ENCODE measurements at places on chromosomes 16 and 17. TPM values are rescaled to one million over a fixed set of nuclear protein-coding genes. Genes with fewer than 3 reads are reported as not detected.

DNA sequence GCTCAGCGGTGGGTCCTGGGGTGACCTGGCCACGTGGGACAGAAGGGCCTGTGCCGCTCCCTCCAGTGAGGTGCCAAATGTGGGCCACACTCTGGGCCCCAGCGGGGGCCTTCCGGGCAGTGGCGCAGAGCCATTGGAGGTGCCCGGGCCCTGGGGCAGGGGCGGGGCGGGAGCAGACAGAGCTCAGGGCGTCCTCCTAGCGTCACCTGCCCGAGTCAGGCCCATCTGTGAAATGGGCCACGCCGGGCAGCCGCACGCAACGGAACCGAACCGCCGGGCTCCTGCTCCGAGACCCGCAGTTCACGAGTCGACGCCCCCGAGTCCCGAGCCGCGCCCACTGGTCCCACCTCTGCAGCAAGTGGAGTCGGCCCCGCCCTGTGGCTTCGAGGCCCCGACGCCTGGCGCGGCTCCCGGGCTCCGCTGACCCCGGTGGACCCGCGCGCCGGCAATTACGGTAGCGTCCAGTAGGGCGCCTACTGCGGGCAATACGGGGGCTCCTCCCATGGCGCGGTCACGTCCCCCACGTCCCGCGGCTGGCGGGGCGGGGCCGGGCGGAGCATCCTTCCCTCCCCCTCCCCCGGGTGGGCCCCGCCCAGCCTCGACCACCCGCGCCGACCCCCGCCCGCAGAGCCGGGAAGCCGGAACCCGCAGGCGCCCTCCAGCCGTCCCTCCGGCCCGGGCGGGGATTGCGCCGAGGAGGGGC, 1.9 kb downstream of the SLC16A3 start:
- peak; percentile 93 for DNase-seq

DNA sequence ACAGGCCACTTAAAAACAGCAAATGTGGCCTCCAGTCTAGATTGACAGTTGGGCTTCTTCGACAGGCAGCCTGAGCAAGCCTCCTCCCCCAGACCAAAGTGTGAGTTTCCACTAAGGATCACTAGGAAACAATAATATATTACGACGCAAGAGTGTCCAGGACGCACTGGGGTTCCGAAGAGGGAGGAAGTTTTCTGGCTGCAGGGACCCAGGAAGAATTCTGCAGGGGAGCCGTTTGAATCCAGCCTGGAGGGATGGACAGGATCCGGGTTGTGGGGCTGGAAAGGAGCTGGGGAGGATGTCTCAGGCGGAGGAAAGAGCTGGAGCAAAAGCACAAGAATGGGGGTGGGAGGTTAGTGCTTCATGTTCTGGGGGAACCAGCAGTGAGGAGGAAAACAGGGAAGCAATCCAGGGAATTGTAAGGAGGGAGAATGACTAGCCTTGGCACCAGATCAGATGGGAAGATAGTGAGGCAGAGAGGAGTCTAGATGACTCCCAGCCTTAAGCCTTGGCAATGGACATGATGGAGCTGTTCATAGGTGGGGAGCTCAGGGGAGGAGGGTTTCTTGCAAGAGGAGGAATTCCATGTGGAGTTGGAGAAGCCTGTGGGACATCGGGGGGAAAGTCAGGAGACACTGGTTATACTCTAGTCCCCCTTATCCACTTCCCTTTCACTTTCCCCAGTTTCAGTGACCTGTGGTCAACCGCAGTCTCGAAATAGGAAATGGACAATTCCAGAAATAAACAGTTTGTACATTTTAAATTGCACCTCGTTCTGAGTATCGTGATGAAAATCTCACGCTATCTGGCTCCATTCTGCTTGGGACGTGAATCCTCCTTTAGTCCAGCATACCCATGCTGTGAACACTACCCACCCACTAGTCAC, 26.6 kb downstream of the NGFR start:
- no peak for DNase-seq

GRCh38 chr17:78086740-78087139, 41.8 kb downstream of the TMC6 start:
- peak; percentile 50 for DNase-seq

The OR1A1 gene
- not detected for polyA plus RNA-seq

The KRTAP17-1 gene
- polyA plus RNA-seq, result not detected

The ZNF174 gene
- polyA plus RNA-seq, result 5.5 TPM

- DNase-seq, result no peak
Measured at GRCh38 chr16:26149364-26150190, 457.8 kb downstream of the HS3ST4 start.

DNA sequence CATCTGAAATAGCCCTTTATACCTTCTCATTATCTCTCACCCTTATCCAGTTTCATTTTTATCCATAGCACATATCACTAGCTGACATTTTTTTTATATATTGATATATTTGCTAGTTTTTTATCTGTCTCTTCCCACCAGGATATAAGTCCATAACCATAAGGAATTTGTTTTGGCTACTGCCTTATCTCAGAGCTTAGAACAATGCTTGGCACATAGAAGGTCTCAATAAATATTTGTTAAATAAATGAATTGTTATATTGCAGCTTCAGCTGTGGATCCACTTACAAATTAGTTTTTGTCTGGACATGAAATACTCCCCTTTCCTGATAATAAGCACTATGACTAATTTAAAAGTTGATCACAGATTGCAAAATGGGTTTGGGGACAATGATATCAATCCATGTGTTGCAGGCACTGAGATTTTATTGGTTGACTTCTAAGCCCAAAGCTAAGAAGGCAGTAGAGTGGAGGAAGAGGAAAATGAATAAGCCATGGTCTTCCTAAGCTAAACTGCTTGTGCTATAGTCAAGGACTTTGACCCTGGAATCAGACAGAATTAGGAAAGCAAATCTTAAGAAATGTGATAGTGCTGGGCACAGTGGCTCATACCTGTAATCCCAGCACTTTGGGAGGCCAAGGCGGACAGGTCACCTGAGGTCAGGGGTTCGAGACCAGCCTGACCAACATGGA, 31.9 kb upstream of the YPEL2 start:
- no peak for DNase-seq

- DNase-seq, result peak; percentile 25
Measured at GRCh38 chr16:57508035-57508425, 21.7 kb upstream of the DOK4 start.

DNA sequence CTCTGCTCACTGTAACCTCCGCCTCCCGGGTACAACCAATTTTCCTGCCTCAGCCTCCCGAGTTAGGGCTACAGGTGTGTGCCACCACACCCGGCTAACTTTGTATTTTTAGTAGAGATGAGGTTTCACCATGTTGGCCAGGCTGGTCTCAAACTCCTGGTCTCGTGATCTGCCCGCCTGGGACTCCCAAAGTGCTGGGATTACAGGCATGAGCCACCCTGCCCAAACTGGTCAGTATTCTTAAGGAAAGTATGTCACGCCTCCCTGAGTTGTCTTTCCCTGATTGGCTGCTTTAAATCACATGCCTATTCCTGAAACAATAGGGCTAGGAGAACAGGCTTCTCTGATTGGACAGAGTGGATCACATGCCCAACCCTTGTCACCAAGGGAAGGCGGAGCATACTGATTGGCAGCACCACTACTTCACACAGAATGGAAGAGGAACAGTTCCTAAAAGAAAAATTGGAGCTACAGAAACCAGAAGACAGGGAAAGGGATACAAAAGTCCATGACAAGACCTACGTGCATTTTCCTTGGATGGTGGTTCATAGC, 17.6 kb upstream of the CYB5B start:
- DNase-seq, result no peak

DNA sequence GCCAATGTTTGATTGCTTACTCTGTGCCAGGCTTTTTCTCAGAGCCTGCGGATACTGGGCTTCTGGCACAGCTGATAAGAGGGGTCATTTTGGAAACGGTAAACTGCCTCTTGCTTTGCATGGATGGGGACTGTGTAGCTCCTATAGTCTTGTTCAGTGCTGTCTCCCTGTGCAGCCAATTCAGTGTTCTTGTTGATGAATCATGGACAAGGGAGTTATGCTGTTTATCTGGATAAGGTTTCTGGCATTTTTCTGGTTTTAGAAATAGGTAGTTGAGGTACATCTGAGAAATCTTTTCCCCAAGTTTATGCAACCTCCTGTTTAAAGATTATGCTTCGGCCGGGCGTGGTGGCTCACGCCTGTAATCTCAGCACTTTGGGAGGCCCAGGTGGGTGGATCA, 16.7 kb upstream of the TANGO6 start:
- DNase-seq, result no peak

The EXOC3L1 gene
- 2.5 TPM for polyA plus RNA-seq

DNA sequence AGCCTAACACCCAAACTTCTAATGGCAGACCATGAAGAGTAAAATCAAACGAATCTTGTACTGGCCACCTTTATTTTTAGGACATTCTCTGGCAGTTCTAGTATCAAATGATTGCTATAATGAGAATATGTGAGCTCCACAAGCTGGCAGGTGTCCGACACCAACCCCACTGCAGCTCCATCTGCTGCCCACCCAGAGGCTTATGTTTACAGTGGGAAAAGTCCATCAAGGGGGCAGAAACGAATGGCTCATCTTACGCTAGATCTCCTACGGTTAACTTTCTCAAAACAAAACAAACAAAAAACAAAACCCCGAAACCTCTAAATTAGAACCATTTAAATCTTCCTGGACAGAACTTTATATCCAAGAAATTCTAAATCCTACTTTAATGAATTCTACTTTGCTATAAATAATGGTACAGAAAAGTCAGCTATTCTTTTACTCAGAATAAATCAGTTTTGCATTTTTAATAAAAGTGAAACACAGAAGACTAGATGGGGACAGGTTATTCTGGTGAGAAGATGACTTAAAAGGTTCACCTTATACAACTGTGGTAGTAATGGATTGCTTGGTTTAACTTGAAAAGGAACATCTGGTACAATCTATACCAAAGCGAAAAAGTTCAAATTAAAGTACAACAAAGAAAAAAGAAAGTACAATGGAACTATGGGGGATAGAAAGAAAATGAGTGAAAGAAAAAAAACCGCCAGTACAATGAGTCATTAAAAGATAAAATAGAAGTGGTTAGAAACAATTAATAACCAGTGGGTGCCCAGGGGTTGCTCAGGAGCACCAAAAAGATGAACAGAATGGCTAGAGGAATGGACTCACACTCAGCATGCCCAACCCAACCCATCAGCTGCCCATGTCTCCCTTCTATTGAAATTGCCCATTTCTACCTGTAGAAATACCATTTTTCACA, 40.2 kb downstream of the GRB2 start:
- no peak for DNase-seq

GRCh38 chr16:2939968-2940367, 24.1 kb upstream of the KREMEN2 start:
- no peak for DNase-seq

The KRTAP4-5 gene
- not detected for polyA plus RNA-seq

DNA sequence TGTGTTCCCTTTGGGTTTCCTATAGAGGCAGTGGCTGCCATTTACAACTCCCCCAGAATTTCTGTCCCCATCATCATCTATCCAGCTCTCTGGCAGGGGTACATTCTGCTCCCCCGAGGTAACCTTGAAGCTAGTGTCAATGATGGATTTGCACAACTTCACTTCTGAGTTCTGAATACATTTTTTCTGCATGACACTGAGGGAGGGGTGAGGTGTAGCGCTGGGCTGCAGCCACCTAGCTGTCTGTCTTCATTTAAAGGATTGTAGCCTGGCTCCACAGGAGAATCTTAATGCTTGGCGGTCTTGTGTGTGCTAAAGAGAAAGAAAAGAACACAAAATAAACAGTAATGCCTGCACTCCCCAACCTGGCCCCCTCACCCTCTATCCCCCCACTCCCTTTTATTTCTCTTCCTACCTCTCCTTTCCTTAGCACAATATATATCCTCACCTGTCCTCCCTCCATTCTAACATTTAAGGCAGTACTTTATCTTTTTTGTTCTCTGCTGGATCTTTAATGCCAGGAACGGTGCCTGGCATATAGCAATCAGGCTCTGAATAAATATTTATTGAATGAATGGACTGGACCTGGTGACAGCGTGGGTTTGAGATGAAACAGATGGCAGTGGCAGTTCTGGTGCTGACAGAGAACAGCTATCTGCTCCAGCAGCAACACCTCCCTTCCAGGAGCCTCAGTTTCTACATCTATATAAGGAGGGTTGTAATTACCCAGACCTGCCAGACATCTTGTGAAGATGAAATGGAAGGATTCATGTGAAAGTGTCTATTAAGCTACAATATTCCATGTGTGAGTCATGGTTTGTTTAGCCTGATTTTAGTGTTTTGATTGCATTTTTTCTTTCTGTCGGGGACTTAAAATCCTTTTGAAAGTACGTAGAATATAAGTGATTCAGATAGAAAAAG, 163.5 kb upstream of the CDH11 start:
- no peak for DNase-seq

GRCh38 chr16:14003074-14003570, 68.0 kb upstream of the MRTFB start:
- peak; percentile 71 for DNase-seq

GRCh38 chr16:16045879-16046278, 96.5 kb downstream of the ABCC1 start:
- DNase-seq, result no peak

Measured in sigmoid colon (tissue), 7 donors.